ENCODE measurements at places on chromosomes 3 and 15.

- no peak for DNase-seq
Measured at GRCh38 chr15:92524874-92525565, 130.6 kb downstream of the FAM174B start.

- no peak for DNase-seq
Measured at GRCh38 chr3:87136066-87136596, 91.0 kb upstream of the CHMP2B start.

- no peak for DNase-seq
Measured at GRCh38 chr3:121998611-121999473, 23.2 kb downstream of the ILDR1 start.

GRCh38 chr3:63970631-63971475 is 52.4 kb downstream of the PSMD6 start:
- DNase-seq = no peak

DNA sequence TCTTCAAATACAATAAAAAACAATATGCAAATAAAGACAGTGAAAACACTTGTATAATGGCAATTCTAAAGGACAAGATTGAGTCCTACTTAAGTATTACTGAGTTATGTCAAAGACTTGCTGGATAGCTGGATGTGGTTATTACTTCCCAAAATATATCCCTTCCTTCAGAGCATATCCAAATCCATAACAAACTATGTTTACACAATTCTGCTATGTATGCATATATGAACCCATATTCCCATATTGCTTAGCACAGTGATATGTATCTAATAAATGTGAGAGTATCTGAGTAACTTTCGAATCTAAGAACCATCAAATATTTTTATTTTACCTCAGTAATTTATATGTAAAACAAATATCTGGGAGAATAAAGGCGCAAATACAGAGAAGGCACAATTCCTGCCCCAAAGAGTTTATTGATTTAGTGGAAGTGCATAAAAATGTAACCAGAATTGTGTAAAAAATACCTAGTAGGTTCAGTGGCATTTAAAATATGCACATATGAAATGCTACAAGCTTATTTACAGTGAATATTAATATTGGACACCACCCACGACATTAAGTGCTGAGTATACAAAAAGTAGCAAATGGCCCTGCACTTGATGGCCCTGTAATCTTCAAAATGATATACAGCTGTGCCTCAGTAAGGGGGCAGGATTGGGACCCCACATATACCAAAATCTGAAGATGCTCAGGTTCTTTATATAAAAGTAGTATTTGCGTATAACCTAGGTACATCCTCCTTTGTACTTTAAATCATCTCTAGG is 37.1 kb downstream of the TMEM212 start:
- no peak for DNase-seq

GRCh38 chr3:186316666-186317260 is 45.3 kb downstream of the DGKG start:
- no peak for DNase-seq

GRCh38 chr3:148697306-148698189 is at the start of gene AGTR1:
Gene AGTR1 (plus strand): TSS chr3:148697903. CDS start chr3:148741036, 43,133 bp downstream.
- no peak for DNase-seq

- DNase-seq = no peak
Measured at GRCh38 chr15:81723701-81724100, 322.1 kb downstream of the MEX3B start.

Data from AG09309 (cell line).